Chondrocyte (in vitro differentiated cells): ENCODE measurements at places on chromosomes 11 and 22. TPM values are rescaled to one million over a fixed set of nuclear protein-coding genes. Genes with fewer than 3 reads are reported as not detected.

The ART5 gene
- total RNA-seq = 0.44 to 0.72 TPM (median 0.67 TPM) in 3 replicates

The ALDH3B1 gene
- 10.8 to 14.3 TPM (median 13.1 TPM) in 3 replicates for total RNA-seq

The PIK3IP1 gene
- 5.0 to 6.8 TPM (median 5.6 TPM) in 3 replicates for total RNA-seq

The SCO2 gene
- 4.4 to 5.4 TPM in 2 of 3 replicates, not detected in the other for total RNA-seq

The OR6T1 gene
- total RNA-seq = not detected in 3 replicates

The ANO3 gene
- 0.07 TPM in 1 of 3 replicates, not detected in the others for total RNA-seq

The CARD18 gene
- not detected in 3 replicates for total RNA-seq

The OR51I1 gene
- total RNA-seq = 0.46 TPM in 1 of 3 replicates, not detected in the others

The OSBP gene
- total RNA-seq = 47.3 to 48.4 TPM (median 47.6 TPM) in 3 replicates

The MPZL2 gene
- total RNA-seq = not detected in 3 replicates

The XRCC6 gene
- 156 to 210 TPM (median 161 TPM) in 3 replicates for total RNA-seq

The RPS6KA4 gene
- total RNA-seq = 32.7 to 43.6 TPM (median 34.9 TPM) in 3 replicates

The ZMAT5 gene
- total RNA-seq = 16.6 to 18.8 TPM (median 18.1 TPM) in 3 replicates

The CHADL gene
- total RNA-seq = 0.36 to 1.3 TPM (median 0.39 TPM) in 3 replicates

The LDLRAD3 gene
- total RNA-seq = 7.4 to 14.8 TPM (median 8.6 TPM) in 3 replicates

The OR8A1 gene
- 0.07 to 0.23 TPM in 2 of 3 replicates, not detected in the other for total RNA-seq

The SYT12 gene
- 7.2 to 15.3 TPM (median 7.2 TPM) in 3 replicates for total RNA-seq

The PNPLA3 gene
- total RNA-seq = 2.5 to 3.5 TPM (median 2.5 TPM) in 3 replicates

The OPCML gene
- 0.73 to 3.3 TPM (median 2.7 TPM) in 3 replicates for total RNA-seq

The SLC5A12 gene
- 0.97 to 1.7 TPM (median 1.4 TPM) in 3 replicates for total RNA-seq

The C11orf97 gene
- total RNA-seq = not detected in 3 replicates

The BEST1 gene
- 1.3 to 4.5 TPM (median 2.8 TPM) in 3 replicates for total RNA-seq

The NAALADL1 gene
- not detected in 3 replicates for total RNA-seq

The NCAM1 gene
- total RNA-seq = 3.4 to 6.0 TPM (median 3.9 TPM) in 3 replicates

The ADM2 gene
- 1.5 to 46.5 TPM (median 46.5 TPM) in 3 replicates for total RNA-seq

The SLC25A17 gene
- total RNA-seq = 17.4 to 19.2 TPM (median 18.5 TPM) in 3 replicates

The PANX2 gene
- total RNA-seq = 3.0 to 6.1 TPM (median 3.3 TPM) in 3 replicates

The FOLR2 gene
- total RNA-seq = not detected in 3 replicates

The APOBEC3B gene
- 1.5 to 2.9 TPM (median 2.4 TPM) in 3 replicates for total RNA-seq

The SLC5A4 gene
- total RNA-seq = not detected in 3 replicates

The USP35 gene
- 14.0 to 14.5 TPM (median 14.0 TPM) in 3 replicates for total RNA-seq

The APLNR gene
- not detected in 3 replicates for total RNA-seq

The POTEH gene
- not detected in 3 replicates for total RNA-seq

The ANKK1 gene
- 0.36 TPM in 1 of 3 replicates, not detected in the others for total RNA-seq

The OR2AT4 gene
- total RNA-seq = not detected in 3 replicates

The CD82 gene
- 14.4 to 46.6 TPM (median 17.0 TPM) in 3 replicates for total RNA-seq

The IGLL5 gene
- not detected in 3 replicates for total RNA-seq

The BRSK2 gene
- total RNA-seq = 1.8 to 6.9 TPM (median 6.0 TPM) in 3 replicates

The MMP13 gene
- total RNA-seq = 0.60 to 7.2 TPM (median 6.5 TPM) in 3 replicates
